Sigmoid colon (tissue), 7 donors: ENCODE measurements at places on chromosomes 2 and 18. TPM values are rescaled to one million over a fixed set of nuclear protein-coding genes. Genes with fewer than 3 reads are reported as not detected.

DNA sequence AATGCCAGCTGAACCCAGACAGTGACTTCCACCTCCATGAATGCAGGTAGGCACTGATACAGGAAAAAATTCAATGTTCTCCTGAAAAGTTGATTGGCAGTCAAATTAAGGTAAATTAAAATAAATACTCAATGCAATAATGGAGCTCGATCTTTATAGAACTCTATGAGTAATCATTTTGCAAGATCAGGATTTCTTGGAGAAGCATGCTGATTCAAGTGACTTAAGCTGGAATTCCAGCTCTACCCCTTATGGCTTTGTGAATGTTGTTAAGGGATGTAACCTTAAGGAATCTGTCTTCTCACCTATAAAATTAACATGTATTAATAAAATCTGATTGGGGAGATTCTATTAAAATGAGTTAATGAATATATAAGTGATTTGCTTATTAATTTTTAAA lies 145.1 kb downstream of the QPCT start:
- DNase-seq, result no peak

GRCh38 chr18:27861539-27861938 lies 315.4 kb downstream of the CDH2 start:
- no peak for DNase-seq

DNA sequence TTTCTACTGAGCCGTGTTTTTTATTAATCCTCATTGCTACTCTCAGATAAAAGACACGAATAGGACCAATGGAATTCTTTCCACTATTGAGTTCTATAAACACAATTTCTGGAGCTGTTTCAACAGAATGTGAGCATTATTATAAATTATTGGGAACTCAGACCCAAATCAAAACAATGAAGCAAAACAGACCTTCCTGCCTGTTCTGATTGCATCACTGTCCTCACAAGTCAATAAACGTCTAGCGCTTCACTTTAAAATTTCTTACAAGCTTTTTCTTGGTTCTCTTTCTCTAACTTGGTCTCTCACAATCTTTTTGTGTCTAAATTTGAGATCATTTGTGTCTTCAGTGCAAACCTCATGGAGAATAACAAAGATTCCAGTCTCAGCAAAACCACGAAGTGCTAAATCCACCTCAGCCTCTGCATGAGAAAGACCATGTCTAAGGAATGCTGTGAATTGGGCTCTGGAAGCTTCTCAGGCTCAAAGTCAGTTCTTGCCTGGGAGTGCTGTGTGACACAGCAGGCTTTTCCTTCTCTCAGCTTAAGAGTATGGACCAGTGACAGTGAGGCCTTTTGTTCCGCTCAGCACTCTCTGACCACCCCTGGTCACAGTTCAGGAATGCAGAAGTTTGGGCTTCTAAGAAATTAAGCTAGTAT lies 22.8 kb downstream of the ARHGAP28 start:
- no peak for DNase-seq

DNA sequence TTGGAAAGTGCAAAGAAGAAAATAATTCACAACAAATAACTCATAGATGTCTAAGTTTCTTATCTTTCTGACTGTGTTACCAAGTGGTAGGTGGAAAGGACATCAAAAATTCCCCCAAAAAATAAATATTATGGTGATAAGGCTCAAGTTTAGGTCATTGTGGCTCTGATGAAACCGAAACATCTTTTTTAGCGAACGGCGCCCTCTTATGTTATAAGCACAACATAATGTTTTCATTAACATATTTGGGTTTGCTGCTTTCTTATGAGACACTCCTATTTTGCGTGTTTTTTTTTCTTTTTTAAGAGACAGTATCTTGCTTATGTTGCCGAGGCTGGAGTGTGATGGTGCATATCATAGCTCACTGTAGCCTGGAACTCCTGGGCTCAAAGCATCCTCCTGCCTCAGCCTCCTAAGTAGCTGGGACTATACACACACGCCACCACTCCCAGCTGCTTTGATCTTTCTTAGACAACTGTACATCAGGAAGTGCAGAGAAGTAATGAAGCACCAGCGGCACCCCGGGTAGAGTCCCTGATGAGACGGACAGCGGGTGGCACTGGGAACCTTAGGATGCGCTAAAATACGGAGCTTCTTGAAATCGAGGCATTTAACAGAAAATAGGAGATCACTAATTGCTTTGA lies 38.5 kb upstream of the SLC35G4 start:
- DNase-seq, result no peak

GRCh38 chr2:143953451-143954030 lies 566.4 kb downstream of the ZEB2 start:
- DNase-seq, result no peak

- no peak for DNase-seq
Measured at GRCh38 chr2:27988306-27988705, 97.8 kb downstream of the BABAM2 start.

DNA sequence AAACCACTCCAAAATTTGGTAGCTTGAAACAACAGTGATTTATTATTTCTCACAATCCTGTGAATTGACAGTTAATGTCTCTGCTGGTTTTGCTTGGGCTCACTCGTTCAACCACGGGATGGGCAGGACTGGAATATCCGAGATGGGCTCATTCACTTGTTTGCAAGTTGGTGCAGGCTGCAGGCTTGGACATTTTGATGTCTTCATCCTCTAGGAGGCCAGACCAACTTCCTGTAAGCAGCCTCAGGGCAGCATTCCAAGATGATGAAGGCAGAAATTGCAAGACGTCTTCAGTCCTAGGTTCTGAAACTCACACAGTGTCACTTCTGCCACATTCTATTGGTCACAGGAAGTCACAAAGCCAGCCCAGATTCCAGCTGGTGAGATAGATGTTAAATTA lies 47.1 kb downstream of the GPR39 start:
- no peak for DNase-seq

DNA sequence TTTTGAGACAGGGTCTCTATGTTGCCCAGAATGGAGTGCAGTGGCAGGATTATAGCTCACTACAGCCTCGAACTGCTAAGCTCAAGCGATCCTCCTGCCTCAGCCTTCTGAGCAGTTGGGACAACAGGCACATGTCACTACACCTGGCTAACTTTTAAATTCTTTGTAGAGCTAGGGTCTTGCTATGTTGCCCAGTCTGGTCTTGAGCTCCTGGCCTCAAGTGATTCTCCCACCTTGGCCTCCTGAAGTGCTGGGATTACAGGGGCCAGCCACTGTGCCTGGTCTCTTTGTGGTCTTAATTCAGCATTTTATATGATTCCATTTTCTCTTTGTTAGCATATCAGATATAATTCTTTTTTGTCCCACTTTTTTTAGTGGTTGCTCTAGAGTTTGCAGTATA lies 34.1 kb downstream of the CEP192 start:
- DNase-seq, result no peak

GRCh38 chr18:50563376-50563775 lies 3.5 kb downstream of the MAPK4 start:
- no peak for DNase-seq

GRCh38 chr2:39476524-39476923 lies 39.4 kb upstream of the MAP4K3 start:
- DNase-seq, result no peak

DNA sequence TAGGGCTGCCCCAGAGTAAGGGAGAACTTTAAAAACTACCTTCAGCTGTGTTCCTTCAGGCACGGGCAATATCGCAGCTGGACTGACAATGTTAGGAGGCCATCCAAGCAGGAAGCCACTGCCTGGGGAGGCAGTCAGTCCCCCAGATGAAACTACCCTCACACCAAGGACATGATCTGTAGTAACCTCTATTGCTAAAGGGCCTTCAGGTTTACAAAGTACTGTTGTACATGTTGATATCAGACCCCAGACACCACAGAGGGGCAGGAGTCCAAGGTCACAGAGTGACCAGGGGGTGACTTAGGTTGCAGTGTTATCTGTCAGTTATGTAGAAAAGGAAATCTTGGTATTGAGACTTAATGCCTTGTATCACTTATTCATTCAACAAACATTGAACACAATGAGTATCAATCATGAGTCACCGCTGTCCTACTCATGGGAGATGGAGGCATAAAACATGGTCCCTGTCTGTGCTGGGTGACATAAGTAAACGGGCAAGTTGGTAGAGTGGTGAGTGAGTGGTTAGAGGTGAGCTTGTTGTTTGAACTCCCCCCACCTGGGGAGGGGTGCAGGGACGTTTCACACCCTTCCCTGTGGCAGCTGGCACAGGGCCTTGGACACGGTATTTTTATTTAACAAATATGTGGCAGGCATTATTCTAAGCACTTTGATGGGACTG lies 7.1 kb downstream of the CABLES1 start:
- DNase-seq, result no peak

DNA sequence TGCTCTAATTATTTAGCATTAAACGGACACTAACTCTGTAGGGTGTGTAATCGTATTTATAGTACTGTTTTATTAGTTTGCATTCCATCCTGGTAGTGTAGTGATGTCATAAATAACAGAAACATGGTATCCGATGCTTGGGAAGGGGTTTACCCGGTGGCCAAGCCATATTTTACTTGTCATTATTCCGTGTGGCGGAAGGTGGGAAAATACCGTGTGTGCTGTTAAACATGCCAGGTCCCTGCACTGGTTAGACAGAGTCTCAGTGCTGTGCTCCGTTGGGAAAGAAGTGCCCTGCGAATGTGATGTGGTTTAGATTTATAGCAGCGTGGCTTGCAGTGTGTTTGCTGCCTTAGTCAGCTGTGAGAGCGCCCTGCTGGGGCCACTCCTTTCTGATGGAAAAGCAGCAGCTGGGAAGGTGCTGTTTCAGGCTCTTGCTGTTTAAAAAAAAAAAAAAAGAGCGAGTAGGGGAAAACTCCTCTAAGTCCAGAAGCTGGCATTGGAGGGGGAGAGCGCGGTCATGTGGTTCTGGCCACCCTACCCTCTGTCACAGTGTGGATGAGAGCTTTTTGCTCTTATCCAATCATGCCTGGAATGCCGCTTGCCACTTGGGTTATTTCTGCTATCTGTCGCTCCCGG lies 211.0 kb downstream of the NEDD4L start:
- peak; percentile 73 for DNase-seq

DNA sequence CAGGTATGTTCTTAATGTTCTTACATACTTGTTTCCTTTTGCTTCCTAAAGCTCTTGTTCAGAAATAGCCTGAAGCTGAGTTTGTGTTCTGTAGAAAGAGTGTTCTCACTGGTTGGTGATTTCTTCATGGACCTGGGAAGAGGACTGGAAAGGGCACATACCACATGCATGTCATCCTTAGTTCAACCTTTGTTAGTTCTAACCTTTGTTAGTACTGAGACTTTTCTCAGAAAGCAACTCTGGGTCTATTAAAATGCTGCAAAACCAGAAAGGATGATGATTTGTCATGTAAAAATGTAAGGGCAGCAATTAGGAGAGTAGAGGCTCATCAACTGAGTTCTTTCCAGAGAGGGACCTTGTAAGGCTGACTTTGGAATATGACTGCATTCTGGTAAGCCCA lies 2.5 kb upstream of the FAP start:
- no peak for DNase-seq

DNA sequence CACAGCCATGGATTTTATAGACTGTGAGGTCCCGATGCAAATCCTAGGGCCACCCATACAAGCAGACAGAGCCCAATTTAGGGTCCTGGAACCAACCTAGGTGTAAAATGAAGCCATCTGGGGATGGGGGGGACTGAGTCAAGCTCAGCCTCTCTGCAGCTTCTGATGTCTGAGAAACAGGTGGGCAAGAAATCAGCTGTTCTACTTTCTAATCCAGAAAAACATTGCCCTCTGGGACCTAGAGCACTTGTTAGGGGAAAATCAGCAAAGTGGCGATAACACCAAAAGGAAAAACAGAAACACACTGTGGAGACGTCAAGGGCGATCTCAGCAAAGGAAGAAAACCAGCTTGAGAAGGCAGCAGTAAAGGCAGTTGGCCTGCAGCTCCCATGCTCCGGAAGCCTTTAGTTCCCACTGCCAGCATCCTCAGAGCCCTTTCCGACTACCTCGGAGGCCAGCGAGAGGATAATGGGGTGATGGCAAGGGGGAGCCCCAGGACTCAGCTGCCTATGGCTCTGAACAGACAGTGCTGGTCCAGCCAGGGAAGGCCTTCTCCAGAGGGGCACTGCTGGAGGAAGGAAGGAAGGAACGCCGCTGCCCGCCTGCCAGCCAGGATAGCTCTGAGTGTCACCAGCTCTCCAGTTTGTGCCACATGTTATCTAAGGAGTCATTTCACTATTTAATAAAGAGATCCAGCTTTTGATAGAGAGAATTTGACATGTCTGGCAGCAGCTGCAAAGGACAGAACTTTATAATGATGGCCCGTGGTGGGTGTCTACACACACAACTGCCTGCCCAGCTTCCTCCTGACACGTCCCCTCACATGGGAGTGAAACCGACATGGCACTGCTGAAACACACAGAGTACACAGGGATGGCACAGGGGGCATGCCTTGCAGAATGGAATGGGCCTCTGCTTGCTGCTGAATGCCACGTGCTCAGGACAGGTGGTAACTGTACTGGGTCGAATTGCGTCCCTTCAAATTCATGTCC lies 37.7 kb downstream of the HS1BP3 start:
- peak; percentile 63 for DNase-seq

DNA sequence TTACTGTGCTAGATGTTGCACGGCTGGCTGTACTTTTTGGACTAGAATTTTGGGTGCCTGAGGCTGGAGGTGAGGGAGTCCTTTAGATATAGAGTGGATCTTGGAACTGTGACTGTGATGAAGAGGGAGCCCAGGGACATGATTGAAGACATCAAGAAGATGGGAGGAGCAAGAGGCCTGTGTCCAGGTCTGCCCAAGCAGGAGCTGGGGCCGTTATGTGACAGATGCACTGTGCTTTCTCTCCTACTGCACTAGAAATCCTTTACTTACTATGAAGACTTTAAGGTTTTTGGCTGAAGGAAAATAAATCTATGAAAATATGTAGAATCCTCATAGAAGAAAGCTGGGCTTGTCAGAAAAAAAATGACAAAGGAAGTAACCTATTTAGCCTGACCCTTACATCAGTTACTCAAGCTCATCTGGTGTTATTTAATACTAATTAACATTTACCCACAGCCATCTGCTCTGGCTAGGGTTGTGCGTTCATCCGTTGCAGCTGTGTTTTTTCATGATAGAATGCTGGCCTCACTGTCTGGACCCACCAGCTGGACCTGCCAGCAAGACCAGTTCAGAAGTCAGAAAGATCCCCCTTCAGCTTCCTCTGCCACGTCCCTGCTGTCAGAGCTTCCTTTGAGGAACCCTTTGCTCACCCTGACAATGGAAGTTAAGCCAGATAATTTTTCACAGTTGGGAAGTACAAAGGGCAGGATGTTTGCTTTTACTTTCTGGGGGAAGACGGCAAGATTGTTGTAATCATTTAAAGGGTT lies 16.7 kb downstream of the TSN start:
- no peak for DNase-seq

DNA sequence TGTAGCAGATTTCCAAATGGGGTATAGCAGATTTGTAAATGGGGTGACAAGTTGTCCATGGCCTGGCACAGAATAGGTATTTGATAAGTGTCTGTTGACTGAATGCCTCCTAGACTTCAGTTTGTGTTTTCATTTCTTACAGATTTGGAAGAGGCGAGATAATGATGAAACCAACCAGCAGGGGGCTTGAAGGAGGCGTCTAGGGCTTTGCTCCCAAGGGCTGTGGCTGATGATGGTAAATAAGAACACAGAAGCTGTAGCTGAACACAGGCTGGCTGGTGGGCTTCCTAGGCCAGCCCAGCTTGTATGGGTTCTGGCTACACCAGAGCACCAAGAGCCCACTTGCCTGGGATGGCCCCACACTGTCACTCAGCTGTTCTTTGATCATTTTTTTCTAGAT lies 19.4 kb downstream of the SFTPB start:
- no peak for DNase-seq

- DNase-seq, result no peak
Measured at GRCh38 chr2:119841550-119841949, 81.8 kb downstream of the PTPN4 start.

- no peak for DNase-seq
Measured at GRCh38 chr2:20137131-20137571, 85.7 kb upstream of the LAPTM4A start.

Gene CGREF1
- total RNA-seq, result 1.4 TPM

Gene C1GALT1C1L
- total RNA-seq, result 1.1 TPM

Gene EMILIN1
- total RNA-seq, result 333 TPM

Gene DAW1
- total RNA-seq, result not detected

Gene KLHL30
- total RNA-seq, result 3.6 TPM
